ENCODE measurements at places on chromosomes 3 and 15.

GRCh38 chr3:39021029-39021428 lies 30.7 kb downstream of the SCN11A start:
- no peak for DNase-seq

DNA sequence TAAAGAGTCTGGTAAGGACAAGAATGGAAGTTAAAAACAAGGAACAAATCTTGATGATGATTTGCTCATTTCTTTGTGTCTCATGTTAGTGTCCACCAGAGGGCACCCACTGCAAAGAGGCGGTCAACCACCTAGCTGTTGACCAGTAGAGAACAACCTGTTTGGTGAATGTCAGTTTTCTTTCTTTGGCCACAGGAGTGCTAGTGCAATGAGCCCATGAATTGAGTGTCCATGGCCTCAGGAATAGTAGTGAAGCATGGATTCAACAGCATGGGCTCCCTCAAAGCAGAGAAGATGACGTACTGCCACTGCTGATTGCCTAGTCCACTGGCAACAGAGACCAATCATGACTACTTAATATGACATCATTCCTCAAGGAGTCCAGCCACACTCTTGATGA lies 10.7 kb upstream of the CNTN6 start:
- DNase-seq: peak; percentile 46

DNA sequence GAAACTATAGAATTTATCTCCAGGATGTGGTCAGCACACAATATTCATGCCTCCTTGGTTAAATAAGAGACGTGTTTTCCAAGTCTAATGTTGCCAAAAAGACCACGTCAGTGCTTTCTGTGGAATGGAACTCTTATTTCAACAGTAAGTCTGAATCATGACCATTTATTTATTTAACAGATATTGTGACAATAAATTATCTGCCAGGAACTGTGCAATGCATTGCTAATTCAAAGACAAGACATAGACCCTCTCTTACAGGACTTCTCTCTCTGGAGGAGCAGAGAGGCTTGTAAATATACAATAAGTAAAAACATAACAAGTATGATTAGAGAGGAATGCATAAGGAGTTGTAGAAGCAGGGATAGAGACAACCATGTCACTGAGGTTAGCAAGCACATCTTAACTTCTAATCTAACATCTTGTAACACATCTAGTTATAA lies 227.5 kb downstream of the DTWD1 start:
- DNase-seq: no peak

GRCh38 chr3:45003406-45003805 lies 22.7 kb upstream of the CLEC3B start:
- no peak for DNase-seq

DNA sequence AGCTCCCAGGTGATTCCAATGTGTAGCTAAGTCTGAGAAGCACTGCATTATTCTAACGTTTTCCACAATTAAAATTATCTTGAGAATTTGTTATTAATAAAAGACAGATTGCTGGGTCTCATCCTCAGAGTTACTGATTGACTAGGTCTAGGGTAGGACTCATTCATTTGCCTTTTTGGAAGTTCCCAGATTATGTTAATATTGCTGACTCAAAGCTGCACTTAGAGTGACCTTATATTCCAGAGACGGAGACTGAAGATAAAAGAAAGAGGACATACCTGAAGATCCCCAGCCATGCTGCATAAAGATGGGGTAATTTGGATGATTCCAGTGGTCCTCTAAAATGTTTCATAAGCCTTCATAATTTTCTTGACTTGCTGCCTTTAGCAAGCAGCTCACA lies 81.8 kb downstream of the PLSCR2 start:
- DNase-seq: no peak

DNA sequence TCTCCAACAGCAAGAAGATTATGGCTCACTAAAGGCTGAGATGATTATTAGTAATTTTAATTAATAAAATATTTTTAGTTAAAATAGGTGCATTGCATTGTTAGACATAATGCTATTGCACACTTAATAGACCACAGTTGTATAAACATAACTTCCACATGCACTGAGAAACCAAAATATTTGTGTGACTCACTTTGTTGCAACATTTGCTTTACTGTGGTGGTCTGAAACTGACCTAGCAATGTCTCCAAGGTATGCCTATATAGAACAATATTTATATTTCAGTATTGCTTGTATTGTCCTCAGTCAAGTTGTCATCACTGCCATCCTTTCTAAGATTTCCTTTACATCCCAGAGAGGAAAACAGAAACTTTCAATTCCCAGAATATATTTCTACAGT lies 1215.2 kb downstream of the SI start:
- DNase-seq: no peak

DNA sequence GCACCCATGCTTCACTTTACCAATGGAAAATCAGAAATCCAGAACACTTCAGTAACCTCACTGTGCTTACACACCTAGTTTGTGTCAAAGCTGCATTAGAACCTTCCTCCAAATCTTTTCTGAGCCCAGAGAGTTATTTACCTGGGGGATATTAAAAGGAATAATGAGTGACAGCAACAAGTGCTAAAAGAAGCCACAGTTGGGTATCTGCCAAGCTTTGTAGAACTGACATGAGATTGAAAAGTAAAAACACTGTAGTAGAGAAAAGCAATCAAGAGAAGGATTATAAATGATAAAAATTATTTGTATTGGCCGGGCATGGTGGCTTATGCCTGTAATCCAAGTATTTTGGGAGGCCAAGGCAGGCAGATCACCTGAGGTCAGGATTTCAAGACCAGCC lies 8.8 kb upstream of the TBC1D23 start:
- no peak for DNase-seq

DNA sequence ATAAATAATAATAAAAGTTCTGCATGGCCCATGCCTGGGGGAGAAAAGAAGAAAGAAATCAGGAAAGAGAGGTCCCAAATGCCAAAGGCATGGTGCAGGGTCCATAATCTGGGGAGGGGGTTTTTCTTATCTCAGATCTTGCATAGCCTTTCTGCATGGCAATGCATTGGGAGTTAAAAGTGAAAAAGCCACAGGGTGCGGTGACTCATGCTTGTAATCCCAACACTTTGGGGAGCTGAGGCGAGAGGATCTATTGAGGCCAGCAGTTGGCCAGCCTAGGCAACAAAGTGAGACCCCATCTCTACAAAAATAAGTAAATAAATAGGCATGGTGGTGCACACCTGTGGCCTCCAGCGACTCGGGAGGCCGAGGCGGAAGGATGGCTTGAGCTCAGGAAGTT lies 76.8 kb upstream of the GATA2 start:
- no peak for DNase-seq

DNA sequence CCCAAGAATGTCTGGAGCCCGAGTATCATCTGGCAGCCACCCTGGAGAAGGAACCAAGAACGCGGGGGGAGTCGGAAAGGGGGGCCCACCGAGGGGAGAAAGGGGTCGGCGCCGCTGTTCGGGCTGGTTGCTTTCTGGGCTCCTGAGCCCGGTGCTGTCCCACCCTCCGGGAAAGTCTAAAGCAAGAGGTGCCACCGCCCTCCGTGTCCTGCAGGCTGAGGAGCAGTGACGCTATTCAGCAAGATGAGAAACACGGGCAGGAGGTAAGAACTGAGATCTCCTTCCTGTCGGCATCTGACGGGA lies 234.8 kb downstream of the XXYLT1 start:
- DNase-seq: no peak

DNA sequence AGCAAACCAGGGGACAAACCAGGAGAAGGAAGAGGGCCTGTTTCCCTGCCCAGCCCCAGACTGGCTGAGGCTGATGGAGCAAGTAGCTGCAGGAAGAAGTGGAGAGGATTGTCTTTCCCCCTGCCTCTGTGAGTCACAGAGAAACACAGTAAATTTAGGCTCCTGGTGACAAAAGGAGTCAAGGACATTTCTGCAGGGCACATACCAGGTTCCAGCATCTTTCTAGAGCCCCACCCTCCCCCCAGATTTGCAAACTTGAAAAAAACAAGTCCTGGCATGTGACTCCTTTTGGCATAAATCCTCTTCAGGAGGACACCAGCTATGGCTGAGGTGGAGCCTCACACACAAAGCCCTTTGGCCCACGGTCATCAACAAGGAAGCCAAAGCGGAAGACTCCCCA lies 17.8 kb downstream of the PLD1 start:
- DNase-seq: no peak

GRCh38 chr15:86872782-86873181 lies 793.1 kb downstream of the AGBL1 start:
- no peak for DNase-seq

DNA sequence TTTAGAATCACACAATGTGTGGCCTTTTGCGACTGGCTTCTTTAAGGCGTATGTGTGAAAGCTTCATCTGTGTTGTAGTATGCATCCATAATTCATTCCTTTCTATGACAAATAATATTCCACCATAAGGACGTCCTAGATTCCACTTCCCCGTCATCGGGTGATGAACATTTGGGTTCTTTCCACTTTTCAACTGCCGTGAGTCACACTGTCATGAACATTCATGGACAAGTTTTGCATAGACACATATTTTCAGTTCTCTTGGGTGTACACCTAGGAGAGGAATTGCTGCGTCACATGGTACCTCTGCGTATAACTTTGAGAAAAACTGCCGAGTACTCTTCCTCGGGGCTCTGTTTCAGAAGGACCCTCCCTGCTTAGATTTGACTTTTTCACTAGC lies 97.3 kb downstream of the TOP2B start:
- DNase-seq: no peak

DNA sequence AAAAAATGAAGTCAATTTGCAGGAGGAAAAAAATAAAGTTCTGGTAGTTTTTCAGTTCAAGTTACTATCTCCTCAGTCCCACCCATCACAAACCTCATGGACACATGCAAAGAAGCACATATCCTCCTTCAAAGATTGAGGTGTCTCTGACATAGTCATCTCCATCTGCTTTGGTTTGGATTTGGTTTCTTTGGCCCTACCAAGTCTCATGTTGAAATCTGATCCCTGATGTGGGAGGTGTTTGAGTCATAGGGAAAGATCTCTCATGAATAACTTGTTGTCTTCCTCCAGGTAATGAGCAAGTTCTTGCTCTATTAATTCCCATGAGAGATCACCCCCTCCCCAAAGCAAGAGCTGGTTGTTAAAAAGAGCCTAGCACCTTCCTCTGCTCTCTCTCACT lies 446.8 kb downstream of the IGSF11 start:
- DNase-seq: no peak

DNA sequence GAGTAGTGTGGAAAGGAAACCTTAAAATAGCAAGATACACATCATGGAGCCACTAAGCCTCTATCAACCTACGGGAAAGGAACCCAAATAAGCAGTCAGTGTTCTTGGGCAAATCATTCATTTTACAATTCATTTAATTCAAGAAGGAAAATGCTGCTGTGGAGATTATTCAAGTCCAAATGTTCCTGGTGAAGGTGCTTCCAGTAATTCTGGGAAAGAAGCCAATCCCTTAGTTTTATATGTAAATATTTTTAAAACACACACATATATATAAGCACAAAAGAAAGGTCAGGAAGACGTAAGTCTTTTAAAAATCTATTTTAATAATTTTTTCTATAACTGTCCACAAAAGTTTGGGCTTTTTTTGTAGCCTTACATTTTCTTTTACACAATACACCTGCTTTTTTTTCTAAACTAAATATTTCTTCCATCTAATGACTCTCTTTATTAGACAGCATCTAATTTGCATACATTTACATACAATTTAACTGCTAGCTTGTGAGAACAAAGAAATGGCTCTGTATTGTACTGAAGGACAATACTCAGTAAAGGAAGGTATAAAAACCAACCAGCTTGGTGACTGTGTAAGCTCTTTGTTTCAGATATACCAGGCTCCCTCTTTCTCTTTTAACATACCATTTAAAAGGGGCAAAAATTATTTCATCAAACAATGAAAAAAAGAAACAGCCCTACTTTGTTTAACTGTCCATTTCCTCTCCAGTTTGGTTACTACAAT lies 269.5 kb downstream of the ZBTB20 start:
- no peak for DNase-seq

DNA sequence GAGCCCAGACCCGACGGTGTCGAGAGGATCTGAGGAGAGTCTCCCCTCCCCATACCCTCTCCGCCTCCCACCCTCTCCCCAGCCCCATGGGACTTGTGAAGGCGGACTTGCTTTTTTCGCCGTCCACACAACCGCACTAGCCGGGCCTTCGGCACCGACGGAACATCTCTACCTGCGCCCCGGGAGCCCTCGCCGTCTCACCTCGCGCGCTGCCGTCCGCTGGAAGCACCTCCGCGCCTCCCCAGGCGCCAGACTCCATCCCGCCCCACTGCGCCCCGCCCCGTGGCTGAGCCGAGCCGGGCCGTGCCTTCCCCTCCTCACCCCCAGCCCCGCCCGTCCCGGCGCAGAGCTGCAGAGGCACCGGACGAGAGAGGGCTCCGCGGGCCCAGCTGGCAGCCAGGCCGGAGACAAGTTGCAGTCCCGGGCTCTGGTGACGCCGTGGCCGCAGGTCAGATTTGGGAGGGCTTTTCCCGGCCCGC lies at the start of the genes DUOX1 and DUOXA1:
Gene DUOX1 (plus strand): TSS at position 344 of the 479 bp plus-strand sequence. CDS start 1,973 bp downstream, outside the sequence.
Gene DUOXA1 (minus strand): TSS at position 229 of the 479 bp plus-strand sequence. CDS start 6,865 bp downstream, outside the sequence.
- no peak for DNase-seq

DNA sequence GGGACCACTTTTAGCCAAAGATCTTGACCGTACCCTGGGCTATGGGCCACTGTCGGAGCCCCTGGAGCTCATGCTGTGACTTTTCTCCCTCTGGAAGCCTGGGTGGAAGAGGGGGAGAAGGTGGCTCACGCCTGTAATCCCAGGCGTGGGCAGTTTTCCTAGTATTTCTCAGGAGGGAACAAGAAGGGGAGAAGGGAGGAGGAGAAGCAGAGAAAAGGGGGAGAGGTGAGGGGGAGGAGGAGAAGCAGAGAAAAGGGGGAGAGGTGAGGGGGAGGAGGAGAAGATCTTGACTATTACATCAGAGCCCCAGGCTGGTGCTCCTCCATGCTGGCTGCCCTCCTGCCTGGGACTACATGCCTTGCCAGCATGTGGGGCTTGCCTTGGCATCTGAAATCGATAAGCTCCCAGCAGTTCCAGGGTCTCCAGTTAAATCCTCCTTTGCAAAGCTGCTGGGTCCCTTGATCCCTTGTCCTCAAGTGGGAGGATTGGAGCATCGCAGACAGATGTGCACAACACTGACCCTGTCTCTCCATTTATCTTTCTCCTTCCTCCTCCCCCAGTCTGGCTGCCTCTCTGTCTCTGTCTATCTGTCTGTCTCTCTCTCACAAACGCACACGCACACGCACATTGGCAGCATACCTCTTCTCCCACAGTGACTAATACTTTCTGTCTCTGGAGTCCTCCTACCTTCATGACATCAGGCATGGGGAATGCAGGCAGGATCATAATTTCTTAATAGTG lies 41.6 kb downstream of the MRAS start:
- peak; percentile 11 for DNase-seq

DNA sequence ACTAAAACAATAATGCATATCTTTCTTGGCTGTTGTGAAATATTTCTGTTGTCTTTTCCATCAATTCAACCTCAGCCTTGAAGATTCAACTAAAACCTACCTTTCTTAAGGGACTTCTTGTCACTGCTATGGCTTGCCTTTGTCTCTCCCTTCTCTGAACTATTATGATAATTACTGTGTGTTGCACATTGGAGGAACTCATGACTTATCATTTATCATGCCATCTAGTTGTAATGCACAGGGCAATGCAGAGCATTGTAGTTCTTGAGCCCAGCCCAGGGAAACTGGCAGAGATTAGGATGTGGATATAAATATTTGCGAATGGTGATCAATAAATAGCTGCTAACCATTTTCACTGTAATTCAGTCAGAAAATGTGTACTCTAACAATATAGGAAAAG lies 427.1 kb upstream of the FRG2C start:
- DNase-seq: no peak

Measured in femur (tissue), 1 donor.